ENCODE measurements at places on chromosomes 2 and 18.

DNA sequence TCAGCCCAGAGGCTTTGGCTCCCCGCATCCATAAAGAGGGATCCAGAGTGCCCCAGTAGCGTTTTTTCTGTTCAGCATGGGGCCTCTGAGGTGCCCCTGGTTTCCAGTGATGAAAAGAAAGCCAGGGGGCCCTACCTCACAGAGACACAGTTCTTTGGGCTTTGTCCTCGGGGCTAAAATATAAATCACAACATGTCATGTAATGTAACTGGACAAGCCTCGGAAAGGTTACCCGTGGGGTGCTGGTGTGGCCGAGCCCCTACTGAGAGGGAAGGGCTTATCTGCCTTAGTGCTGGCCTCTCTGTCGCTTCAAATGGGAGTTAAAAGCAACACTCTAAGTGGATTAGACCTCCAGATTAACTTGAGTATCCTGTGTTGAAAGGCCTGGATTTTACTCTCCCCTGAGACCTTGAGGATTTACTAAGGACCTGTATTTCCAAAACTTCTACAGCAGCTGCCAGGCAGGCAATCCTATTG is 251.6 kb upstream of the APCDD1 start:
- no peak for DNase-seq

GRCh38 chr2:190343536-190344275 is at the start of gene INPP1:
INPP1 (plus strand) TSS chr2:190343589; CDS start chr2:190360103, 16,514 bp downstream.
- DNase-seq, result no peak

- no peak for DNase-seq
These were observed 104.7 kb upstream of the MYO3B start for GRCh38 chr2:170073288-170073687.

GRCh38 chr2:237405006-237405559 is 8.9 kb downstream of the COL6A3 start:
- DNase-seq, result no peak

GRCh38 chr2:181172676-181173075 is 192.3 kb downstream of the UBE2E3 start:
- DNase-seq, result no peak

All from HepG2 (cell line).